Colonic mucosa (tissue), 4 donors: ENCODE measurements at places on chromosomes 3 and 15. TPM values are rescaled to one million over a fixed set of nuclear protein-coding genes. Genes with fewer than 3 reads are reported as not detected.

DNA sequence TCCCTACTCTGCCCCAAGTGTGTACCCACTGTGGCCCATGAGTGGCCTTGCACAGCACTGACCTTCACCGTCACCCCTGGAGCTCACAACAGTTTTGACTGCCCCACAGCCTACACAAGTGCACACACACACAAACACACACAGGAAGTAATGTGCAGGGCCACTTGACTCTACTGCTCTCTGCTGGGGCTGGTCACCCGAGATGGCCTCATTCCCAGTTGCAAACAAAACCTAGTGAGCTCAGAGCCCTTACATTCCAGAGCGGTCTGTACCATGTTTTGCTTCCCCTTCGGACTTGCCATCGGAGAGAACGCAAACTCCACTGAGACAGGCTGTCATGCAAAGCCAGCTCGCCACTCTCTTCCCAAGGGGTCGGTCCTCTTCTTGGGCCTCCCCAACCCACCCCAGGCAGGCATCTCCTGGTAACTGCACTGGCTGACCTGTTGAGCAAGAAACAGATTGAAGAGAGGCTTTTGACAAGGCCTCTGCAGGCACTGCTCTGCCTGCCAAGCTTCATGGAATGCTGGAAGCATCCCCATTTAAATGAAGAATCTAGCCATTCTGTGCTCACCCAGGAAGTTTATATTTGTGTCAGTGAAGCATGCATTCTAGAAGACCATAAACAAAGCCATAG lies 232.0 kb upstream of the IGF1R start:
- DNase-seq = no peak

DNA sequence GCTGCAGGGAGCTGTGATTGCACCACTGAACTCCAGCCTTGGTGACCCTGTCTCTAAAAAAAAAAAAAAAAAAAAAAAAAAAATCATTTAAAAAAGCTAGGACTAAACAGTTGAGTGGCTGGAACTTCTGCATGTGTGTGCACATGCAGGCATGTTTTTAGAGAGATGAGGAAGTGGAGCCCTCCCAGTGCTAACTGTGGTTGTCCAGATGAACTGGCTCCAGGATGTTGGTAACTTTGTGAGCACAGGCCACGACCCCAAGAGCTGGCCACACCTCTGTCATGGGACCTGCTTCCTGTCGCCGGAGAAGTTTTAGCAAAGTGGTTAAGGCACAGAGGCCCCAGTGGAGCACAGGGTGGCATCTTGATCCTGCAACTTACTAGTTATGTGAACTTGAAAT lies 27.0 kb downstream of the CHCHD6 start:
- no peak for DNase-seq

GRCh38 chr3:174202116-174202515 lies 657.0 kb upstream of the NAALADL2 start:
- no peak for DNase-seq

DNA sequence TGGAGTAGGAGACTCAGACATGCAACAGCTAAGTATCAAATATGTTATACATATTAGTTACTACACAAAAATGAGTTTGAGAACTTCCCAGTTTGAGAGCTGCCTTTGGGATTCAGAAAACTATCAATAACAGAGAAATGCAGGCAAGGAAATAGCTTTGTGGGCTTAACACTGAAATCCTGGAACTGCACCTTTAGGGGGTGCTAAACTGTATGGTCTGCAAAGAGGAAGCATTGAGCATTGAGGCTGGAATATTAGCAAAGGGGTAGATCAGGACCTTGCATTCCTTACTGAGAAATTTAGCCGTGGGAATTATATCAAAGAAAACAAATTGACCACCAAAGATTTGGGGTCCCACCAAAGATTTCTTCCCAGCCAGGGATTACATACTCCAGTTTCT lies 580.0 kb downstream of the ZNF385D start:
- DNase-seq = no peak

GRCh38 chr3:115270849-115271248 lies 123.8 kb upstream of the ZBTB20 start:
- DNase-seq = no peak

GRCh38 chr3:189496375-189497138 lies 134.6 kb upstream of the TP63 start:
- no peak for DNase-seq

- no peak for DNase-seq
Measured at GRCh38 chr3:138127636-138128365, 4.4 kb downstream of the A4GNT start.

DNA sequence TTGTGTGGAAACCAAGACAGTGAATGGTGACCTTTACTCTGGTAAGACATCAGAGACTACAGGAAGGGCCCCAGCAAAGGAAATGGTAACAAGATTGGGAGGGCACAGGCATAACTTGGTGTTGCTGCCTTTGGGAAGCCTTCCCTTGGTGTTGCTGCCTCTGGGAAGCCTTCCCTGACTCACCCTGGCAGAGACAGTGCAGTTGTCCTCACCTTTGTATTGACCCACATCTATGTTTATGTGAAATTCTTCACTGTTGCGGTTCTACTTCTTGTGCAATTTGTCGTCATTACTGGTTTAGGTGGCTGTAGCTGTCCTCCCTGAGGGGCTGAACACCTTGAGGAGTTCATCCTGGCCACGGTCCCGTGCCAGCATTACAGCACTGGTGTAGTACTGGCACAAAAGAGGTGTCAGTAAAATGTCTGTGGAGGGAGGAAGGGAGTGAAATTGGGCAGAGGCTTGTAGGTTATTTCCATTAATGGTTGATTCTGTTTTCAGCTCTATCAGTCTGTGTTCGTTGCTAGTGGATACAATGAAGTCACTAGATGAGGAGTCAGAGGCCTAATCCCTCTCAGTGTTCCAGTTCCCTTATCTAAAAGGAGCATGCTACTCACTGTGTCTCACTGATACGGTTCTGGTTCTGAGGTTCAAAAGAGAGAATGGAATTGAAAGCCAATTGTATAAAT lies 21.6 kb downstream of the IFT122 start:
- no peak for DNase-seq

GRCh38 chr15:78734451-78735064 lies 76.7 kb downstream of the ADAMTS7 start:
- DNase-seq = no peak

DNA sequence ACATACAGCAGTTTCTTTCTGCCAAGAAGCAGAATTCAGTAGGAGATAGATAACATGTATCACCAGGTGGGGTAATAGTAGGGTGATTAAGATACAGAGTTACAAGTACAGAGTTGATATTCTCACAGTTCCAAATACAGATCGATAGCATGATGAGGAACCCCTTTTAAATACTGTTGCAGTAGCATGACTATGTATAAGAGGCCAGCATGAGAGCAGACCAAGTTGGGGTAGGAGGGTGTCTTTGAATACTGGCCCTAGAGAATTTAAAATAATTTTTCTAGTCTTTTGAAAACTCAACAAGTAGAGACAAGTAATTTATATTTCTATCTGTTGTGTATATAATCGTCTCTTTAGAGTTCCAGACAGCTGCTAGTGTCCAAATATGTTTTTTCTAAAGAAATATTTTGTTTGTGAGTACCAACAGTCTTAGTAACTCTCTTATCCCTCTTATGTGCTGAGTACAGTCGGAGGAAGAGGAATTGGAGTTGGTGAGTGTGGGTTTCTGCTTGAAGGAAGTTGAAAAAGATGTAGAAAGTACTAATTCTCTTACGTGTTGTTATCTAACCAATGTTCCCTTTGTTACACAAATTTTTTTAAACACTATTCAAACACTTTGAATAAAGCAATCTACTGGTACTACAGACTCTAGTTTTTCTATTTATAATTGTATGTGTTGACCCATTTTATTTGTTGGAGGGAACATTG lies 30.2 kb downstream of the LYSMD4 start:
- DNase-seq = no peak

DNA sequence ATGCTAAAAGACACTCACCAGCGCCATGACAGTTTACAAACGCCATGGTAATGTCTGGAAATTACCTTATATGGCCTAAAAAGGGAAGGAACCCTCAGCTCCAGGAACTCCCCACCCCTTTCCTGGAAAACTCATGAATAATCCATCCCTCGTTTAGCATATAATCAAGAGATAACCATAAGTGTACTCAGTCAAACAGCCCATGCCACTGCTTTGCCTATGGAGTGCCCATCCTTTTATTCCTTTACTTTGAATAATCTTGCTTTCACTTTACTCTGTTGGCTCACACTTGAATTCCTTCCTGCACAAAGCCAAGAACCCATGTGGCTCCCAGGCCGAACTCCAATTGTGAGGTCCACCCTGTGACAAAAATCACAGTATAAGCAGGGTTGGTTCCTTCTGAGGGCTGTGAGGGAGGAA lies 19.1 kb upstream of the FSTL1 start:
- DNase-seq = no peak

GRCh38 chr15:66023311-66023972 lies 154.2 kb downstream of the RAB11A start:
- no peak for DNase-seq

GRCh38 chr3:150303768-150304167 lies 104.3 kb upstream of the TSC22D2 start:
- DNase-seq = no peak

GRCh38 chr3:55534876-55535275 lies 47.8 kb upstream of the WNT5A start:
- no peak for DNase-seq

- DNase-seq = no peak
Measured at GRCh38 chr15:27638958-27639357, 460.2 kb downstream of the OCA2 start.

DNA sequence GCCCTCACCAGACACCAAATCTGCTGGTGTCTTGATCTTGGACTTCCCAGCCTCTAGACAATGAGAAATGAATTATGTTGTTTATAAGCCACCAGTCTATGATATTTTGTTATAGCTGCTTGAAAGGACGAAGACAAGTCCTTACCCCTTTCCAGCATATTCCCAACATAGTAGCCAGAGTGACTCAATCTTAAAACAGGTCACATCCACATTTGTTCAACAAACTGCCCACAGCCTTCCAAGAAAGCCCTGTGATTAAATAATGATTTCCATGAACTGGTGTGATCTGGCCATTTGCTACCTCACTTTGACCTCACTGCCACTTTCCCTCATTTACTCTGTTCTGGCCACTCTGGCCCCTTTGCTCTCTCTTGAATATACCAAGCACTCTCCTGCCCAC lies 193.7 kb upstream of the CFAP20DC start:
- no peak for DNase-seq

GRCh38 chr3:39000008-39000450 lies 51.7 kb downstream of the SCN11A start:
- DNase-seq = no peak

DNA sequence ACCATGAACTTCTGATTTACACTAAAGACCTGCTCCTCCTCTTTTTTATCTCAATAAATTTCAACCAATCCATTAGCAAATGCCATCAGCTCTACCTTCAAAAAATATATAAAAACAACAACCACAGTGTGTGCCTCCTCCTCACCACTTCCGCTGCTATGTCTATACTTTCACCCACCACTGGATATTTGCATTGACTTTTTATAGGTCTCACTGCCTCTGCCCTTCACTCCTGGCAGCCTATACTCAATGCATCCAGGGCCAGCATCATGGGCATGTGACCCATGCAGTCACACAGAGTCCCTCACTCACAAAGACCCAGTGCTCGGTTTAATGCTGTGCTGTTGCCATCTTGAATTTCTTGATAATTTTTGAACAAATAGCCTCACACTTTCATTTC lies 53.5 kb upstream of the CCDC54 start:
- DNase-seq = no peak

- no peak for DNase-seq
Measured at GRCh38 chr3:143814443-143814889, 33.8 kb downstream of the SLC9A9 start.

DNA sequence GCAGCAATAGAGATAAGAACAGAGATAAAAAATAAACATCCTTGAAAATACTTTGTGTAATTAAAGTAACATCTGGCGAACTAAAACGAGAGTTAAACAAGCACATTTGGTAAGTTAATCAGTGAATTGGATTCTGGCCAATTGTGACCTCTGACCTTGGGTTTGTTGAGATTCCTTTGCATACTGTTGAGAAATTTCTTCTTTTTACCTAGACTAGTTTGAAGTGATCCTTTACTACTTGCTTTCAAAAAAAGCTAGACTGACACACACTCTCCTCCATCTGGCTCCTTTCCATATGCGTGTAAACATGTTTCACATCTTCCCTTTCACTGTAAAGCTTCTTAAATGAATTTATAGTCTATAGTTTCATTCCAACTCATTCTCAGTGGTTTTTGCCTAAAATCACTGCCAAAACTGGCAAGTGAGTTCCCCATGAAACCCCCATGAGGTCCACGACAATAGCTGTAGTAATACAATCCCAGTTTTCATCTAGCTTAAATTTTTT lies 17.3 kb upstream of the GBE1 start:
- DNase-seq = no peak

GRCh38 chr3:37688756-37689155 lies 172.9 kb upstream of the CTDSPL start:
- DNase-seq = no peak

GRCh38 chr15:69664572-69665571 lies 212.3 kb downstream of the RPLP1 start:
- no peak for DNase-seq

DNA sequence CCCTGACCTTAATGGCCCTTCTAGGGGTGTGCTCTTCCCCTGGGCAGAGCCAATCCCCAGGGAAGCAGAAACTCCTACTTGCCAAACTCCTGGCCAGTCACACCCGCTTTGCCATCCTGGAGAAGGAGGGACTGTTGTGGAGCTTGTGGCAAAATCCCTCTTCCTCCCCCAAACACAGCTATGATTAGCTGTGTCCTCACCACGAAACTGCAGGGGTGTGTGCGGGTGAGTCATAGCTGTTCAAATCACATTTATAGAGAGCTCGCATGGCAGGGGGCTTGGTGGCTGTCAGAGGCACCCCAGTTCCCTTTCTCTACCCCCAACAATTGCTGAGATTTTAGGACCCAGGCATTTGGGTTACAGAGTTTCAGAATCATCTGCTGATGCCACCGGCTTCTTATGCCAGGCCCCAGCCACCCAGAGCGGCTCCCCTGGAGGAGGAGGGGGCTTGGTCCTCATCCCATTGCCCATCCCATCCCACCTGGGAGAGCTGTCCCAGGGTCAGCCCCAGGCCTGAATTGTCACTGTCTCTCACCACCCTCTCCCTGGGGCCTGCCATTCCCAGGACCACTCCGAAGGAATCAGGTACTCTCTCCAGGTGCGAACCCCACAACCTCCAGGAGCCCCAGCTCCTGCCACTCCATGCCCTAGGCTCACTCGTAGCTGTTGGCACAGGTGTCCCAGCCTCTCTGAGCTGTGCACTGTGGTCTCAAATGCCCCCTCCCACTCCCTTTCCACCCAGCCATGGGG lies 28.8 kb upstream of the MAGEF1 start:
- no peak for DNase-seq

PCSK6 gene
- total RNA-seq = 39.5 TPM

STRA6 gene
- not detected for total RNA-seq

AGTR1 gene
- 2.4 TPM for total RNA-seq

GOLGA6B gene
- total RNA-seq = not detected

SLC9C1 gene
- total RNA-seq = 0.15 TPM

IL5RA gene
- 0.21 TPM for total RNA-seq

C3orf85 gene
- total RNA-seq = 10.5 TPM

SOX14 gene
- total RNA-seq = not detected
